ENCODE measurements at places on chromosomes 11 and 22. TPM values are rescaled to one million over a fixed set of nuclear protein-coding genes. Genes with fewer than 3 reads are reported as not detected.

MRGPRX4 gene
- not detected for total RNA-seq

CFAP68 gene
- total RNA-seq, result 8.1 TPM

LARGE1 gene
- total RNA-seq, result 16.0 TPM

RAG2 gene
- total RNA-seq, result not detected

NRGN gene
- total RNA-seq, result 0.28 TPM

DEFB131B gene
- total RNA-seq, result not detected

USP2 gene
- total RNA-seq, result 0.88 TPM

MMP27 gene
- not detected for total RNA-seq

Data from smooth muscle cell of the umbilical artery (primary cell).